Effector memory CD8-positive, alpha-beta T cell (primary cell): ENCODE measurements at places on chromosomes 4 and X.

DNA sequence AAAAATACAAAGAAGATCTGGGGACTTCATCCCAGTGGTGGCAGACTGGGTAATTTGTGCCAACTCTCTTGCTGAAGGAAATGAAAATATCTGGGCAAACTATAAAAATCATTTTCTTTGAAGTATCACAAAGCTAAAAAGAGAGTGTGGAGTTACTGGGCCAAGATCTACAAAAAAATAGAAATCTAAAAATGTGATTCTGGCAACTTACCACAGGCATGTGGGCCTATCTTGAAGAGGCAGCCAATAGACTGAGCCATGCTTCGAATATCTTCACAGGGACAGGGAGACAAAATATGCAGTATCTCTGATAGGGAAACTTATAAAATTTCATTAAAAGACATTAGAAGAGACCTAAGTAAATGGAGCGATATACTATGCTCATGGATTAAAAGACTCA lies 168.8 kb downstream of the RCHY1 start:
- DNase-seq = no peak

GRCh38 chr4:16450031-16450430 lies 223.8 kb upstream of the TAPT1 start:
- DNase-seq = no peak

DNA sequence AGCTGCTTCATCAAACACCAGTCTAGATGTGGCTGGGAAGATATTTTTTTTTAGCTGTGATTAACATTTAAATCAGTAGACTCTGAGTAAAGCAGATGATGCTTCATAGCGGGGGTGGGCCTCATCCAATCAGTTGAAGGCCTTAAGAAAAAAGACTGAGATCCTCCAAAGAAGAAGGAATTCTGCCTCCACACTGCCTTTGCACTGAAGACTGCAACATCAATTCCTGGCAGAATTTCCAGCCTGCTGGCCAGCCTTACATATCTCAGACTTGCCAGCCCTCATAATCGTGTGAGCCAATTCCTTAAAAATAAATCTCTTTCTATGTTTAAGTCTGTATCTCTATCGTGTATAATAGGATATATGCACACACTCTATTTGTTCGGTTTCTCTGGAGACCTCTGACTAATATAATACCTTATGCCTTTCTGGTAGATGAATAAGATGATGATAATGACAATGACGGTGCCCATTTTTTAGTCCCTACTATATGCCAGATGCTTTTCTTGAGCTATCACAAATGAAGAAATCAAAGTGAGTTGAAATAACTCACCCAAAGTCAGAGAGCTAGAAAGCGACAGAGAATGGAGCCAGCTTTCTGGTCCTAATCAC lies 66.1 kb upstream of the SOD3 start:
- DNase-seq = no peak

GRCh38 chr4:7165874-7166201 lies 26.5 kb upstream of the SORCS2 start:
- DNase-seq = no peak

DNA sequence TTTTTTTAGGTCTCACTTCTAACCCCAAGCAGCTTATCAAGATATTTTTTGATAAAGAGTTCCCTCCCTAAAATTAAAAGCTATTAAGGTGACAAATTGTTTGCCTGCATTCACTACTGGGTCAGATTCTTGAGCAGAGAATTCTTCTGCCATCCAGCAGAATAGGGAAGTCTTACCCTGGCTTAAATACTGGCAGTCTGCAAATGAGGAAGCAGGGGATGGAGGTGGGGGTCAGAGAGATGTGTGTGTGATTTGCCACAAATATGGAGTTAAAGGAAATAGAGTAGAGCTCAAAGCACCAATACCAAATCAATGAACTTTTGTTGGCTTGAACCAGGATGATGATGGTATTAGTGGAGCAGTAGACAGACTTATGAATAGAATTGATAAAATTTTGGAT lies 122.2 kb downstream of the ANXA5 start:
- no peak for DNase-seq

GRCh38 chrX:71282514-71283402 lies 677 bp upstream of the NONO start:
- peak; percentile 2 for DNase-seq

DNA sequence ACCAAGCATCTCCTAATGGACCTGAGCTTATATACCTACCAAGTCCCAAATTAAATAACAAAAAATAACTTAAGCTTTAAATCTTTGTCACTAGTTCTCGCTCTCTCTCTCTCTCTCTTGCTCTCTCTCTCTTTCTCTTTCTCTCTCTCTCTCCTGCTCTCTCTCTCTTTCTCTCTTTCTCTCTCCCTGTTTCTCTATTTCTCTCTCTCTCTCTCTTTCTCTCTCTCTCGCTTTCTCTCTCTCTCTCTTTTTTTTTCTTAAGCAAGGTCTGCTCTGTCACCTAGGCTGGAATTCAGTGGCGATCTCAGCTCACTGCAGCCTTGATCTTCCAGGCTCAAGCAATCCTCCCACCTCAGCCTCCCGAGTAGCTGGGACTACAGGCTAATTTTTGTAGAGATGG lies 266.6 kb downstream of the BANK1 start:
- DNase-seq = no peak

- DNase-seq = no peak
These were observed 190.4 kb upstream of the TLL1 start for GRCh38 chr4:165682611-165683010.

GRCh38 chr4:118390121-118390520 lies 37.3 kb upstream of the PRSS12 start:
- no peak for DNase-seq

GRCh38 chr4:54541426-54542118 lies 116.2 kb upstream of the KIT start:
- no peak for DNase-seq

DNA sequence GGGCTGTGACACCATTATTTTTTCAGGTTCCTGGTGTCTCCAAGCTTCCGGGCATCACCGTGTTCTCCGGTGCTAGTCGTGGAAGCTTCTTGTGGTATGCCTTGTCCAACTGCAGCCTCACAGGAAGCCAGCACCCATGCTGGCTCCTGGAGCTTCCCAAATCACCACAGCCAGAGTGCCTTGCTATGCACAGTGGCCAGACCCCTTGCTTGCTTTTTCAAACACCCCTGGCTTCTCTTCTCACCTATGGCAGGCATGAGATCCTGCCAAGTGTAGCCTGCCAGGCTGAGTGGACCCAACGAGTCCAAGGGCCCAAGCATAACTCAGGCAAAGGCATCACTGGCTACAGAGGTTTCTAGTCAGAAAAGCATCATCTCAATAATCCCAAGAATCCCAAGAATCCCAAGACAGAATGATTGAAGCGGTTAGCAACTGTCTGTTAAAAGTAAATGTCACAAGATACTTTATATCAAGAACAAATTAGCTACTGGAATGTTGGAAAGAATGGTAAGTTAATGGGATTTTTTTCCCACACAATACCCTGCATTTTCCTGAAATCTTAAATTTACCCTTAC lies 1522.9 kb downstream of the PCDH18 start:
- no peak for DNase-seq

DNA sequence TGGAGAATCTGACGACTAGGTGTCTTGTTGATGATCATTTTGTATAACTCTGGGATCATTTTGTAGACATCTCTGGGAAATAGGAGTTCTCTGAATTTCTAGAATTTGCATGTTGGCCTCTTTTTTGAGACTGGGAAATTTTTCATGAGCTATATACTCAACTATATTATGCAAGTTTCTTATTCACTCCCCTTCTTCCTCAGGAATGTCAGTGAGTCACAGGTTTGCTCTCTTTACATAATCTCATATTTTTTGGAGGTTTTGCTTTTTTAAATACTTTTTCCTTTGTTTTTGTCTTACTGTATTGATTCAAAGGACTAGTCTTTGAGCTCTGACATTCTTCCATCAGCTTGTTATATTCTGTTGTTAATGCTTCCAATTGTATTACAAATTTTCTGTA lies 1324.2 kb downstream of the TECRL start:
- no peak for DNase-seq

GRCh38 chr4:42302348-42302747 lies 94.9 kb upstream of the SHISA3 start:
- DNase-seq = no peak

GRCh38 chrX:45667666-45668065 lies 467.0 kb upstream of the DIPK2B start:
- no peak for DNase-seq

DNA sequence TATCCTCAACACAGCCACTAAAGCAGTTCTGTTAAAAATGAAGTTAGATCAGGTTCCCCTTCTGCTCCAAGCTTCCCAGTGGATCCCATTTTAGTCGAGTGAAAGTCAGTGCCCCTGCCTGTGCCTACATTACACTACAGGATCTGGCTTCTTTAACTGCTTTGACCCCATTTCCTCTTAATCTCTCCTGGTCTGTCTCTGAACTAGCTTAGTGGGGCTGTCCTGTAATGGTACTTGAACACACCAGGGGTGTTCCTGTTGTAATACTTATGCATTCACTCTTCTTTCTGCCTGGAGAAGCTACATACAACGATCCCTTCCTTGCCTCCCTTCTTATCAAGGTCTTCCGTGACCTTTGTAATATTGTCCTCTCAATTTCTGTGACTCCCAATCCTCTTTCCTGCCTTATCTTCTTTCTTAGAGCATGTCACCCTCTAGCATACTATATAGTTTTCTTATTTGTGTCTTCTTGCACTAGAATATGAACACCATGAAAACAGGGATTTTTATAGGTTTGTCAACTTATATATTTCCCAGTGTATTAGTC lies 16.7 kb downstream of the ARSJ start:
- DNase-seq = no peak

- DNase-seq = no peak
These were observed 116.9 kb downstream of the RASL11B start for GRCh38 chr4:52979020-52979419.
